ENCODE measurements at places on chromosomes 16 and 17.

GRCh38 chr17:46741122-46741730 lies 77.3 kb downstream of the WNT3 start:
- DNase-seq, result no peak

GRCh38 chr16:84124257-84125073 lies 7.7 kb upstream of the MBTPS1 start:
- DNase-seq, result no peak

DNA sequence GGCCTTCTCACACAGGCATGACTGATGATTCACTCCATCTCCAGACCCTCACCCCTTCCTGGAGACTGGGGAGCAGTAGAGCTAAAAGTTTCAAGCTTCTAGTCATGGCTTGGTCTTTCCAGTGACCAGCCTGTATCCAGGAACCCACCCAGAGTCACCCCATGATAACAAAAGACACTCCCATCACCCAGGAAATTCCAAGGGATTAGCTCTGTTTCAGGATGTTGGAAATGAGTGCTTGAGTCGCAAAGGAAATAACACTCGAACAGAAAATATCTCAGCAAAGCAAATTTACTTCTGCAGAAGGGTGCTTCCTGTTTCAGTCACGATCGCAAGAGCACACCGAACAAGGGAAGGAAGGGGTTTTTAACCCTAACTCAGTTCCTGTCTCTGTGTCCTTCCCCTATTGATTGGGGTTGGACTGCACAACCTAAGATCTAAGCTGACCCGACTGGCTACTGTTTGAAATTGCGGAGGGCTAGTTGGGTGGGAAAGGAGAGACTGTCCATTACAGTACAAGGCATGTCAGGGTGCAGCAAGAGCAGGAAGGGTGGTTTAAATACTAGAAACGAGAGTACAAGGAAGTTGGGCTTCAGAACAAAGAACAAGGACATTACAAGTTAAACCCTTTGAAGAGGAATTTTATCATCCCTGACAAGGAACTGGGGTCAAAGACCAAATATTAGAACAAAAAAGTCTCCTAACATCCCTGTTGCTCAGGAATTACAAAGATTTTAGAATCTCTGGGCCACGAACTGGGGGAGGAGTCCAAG lies 224.4 kb upstream of the CACNG5 start:
- DNase-seq, result no peak

DNA sequence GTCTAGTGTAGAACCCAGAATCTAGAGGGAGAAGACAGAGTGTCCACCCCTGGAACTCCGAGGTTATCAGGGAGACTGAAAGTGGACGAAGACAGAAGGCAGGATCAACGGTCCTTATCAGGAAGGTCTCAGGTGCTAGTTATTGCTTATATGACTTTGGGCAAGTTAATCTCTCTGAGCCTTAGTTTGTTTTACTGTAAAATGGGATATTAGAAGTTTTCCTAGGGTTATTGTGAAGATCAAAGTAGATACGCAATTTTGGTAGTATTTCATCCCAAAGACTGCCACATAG lies 1.2 kb downstream of the RNF167 start:
- DNase-seq, result no peak

- DNase-seq, result no peak
Measured at GRCh38 chr17:16922386-16923096, 49.4 kb downstream of the TNFRSF13B start.

DNA sequence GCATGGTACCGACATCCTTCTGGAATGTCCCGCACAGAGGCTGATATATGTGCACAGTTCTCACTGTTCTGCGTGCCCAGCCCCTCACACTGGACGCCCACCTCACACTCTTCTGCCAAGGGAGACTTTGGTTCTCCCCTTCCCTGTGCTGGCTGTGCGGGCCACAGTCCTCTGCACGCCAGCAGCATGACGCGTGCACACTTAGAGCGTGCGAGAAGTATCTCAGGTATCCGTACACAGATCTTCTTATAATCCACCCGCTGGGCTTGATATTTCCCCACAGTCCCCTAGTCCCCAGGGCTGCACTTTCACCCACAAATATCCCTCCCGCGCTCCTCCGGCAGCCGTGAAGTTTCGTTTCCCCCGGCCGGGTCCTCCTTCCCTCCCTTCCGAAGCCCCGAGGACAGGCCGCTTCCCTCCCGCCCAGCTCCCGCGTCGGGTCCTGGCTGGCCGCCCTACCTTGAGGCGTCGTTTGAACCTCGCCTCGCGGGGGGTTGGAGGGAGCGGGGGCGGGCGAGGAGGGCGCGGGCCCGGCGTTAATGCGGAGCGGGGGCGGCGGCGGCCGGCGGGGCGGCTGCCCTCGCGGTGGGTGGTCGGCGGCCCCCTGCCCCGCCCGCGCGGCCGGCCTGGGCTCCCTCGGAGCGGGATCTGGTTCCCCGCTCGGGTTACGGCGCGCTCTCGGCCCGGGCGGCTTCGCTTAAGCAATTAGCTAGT lies 5.0 kb upstream of the FOXF1 start:
- no peak for DNase-seq

GRCh38 chr17:26775219-26775822 lies 518.6 kb upstream of the WSB1 start:
- DNase-seq, result no peak

DNA sequence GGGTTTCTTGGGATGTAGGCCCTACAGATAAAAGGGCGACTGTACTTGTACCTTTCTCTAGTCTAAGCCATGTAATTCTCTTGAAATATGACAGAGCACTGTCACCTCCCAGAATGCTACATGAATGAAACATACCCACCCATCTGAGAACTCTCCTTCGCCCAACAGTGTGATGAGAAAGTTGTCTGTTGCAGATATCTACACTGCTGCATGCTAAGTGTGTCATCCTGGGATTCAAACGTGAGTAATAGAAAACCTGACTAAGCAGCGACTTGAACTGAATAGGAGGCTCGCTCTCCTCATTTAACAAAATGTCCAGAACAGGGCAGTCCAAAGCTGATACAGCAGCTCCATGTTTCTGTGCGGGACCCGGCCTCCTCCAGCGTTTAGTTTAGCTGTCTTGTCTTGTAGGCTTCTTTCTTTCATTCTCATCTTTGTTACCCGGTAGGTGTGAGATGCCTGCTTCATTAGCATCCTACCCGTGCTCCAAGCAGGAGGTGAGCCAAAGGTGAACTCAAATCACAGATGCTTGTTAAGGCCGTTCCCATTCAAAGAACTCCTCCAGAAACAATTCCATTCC lies 211.9 kb downstream of the PRKCA start:
- DNase-seq, result no peak

DNA sequence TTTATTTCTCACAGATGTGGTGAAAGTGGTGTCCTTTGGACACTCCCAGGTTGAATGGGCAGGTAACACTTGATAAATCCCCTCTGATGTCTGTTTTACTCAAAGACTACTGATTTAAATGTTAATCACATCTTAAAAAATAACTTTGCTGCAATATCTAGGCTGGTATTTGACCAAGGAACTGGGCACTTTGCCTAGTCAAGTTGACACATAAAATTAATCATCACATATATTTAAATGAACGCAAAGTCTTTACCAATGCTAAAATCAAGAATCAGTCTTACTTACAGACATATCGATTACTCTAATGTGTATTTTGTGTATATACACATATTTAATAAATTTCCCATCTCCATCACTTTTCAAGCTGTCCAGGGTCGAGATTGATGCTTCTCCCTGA lies 7.0 kb downstream of the MT2A start:
- peak; percentile 38 for DNase-seq

- no peak for DNase-seq
Measured at GRCh38 chr16:75087375-75087979, 29.1 kb downstream of the LDHD start.

- DNase-seq, result peak; percentile 64
Measured at GRCh38 chr16:4859900-4860255, 12.6 kb downstream of the UBN1 start.

- no peak for DNase-seq
Measured at GRCh38 chr16:88856122-88856827, 472 bp downstream of the GALNS start.

DNA sequence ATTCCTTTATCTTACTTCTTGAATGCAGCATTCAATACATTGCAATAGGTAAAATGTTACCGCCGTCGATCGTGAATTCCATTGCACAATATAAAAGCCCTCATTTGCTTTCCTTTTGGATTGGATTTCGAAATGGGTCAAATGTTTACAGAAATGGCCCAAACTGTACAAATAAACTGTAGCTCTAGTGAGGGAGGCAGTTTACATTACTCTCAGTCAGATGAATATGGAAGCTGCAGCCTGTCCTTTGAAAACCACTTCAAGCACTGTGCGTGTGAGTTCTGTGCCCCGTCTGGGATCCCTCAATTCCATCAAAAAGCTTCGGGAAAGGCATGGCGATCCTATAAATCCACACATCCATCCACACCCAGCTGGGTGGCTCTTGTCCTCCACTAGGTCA lies 258.6 kb upstream of the FOXF1 start:
- DNase-seq, result no peak

DNA sequence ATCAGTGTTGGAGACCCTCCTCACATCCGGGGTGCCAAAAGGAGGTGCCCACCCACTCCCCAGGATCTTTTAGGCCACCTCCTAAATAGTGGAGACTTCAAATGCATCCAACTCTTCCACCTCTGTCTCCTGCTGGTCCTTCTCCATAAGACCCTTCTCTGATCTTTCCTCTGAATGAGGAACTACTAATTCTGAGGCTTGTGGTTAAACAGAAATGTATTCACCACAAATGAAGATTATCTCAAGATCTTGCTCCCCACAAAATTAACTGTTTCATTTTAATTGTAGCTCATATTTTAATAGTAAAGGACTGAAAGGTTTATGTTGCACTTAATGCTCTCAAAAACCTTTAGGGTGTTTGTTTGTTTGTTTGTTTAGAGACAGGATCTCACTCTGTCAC lies 34.1 kb downstream of the TLE7 start:
- no peak for DNase-seq

DNA sequence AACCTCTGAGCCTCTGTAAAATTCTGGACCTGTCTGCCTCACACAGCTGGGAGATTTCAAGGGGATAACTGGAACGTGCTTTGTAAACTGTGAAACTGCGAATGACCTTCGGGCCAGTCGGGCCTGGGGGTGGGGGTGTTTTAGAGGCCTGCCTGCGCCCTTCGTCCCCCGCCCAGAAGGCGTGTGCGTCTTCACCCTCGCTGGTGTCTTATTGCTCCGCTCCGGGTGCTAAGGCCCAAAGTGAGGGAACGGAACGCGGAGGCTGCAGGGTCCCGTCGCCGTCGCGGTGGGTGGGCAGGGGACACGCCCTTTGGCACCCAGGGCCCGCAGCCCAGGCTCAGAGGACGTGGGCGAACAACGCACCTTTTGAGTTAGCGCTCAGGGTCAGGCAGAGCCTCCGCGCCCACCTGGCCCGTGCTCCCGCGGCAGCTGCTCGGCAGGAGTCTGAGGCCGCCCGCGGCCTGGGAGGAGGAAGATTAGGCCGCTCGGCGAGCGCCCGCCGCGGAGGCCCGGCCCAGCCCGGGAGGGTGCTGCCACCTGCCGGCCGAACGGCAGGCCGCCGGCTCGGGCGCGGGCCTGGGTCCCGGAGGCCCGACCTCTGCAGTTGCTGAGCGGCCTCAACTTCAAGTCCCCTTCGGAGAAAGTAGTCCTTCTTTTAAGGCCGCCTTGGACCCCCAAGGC lies 29.7 kb downstream of the DCAKD start:
- DNase-seq, result peak; percentile 87

DNA sequence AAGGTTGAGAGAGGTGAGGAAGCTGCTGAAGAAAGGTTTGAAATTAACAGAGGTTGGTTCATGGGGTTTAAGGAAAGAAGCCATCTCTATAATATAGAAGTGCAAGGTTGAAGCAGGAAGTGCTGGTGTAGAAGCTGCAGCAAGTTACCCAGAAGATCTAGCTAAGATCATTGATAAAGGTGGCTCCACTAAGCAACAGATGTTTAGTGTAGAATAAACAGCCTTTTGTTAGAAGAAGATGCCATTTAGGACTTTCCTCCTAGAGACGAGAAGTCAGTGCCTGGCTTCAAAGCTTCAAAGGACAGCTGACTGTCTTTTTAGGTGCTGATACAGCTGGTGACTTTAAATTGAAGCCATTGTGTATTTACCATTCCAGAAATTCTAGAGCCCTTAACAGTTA lies 29.3 kb downstream of the GOSR1 start:
- no peak for DNase-seq

DNA sequence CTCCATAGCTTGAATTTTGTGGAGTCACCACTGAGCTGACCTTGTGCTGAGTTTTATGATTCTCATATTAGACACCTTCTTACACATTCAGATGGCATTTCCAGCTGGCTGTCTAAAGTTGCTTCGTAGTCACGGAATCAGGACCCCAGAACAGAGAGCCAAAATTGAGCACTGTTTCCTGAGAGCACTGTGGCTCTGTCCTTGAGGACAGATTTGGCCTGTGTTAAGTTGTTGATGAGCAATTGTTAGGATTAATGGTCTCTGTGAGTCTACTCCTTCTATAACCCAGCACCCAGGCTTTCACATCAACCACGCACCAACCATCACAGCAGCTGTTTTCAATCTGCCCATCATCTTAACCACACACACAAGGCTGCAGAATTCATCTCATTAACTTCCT lies 277.5 kb upstream of the HSBP1 start:
- DNase-seq, result no peak

DNA sequence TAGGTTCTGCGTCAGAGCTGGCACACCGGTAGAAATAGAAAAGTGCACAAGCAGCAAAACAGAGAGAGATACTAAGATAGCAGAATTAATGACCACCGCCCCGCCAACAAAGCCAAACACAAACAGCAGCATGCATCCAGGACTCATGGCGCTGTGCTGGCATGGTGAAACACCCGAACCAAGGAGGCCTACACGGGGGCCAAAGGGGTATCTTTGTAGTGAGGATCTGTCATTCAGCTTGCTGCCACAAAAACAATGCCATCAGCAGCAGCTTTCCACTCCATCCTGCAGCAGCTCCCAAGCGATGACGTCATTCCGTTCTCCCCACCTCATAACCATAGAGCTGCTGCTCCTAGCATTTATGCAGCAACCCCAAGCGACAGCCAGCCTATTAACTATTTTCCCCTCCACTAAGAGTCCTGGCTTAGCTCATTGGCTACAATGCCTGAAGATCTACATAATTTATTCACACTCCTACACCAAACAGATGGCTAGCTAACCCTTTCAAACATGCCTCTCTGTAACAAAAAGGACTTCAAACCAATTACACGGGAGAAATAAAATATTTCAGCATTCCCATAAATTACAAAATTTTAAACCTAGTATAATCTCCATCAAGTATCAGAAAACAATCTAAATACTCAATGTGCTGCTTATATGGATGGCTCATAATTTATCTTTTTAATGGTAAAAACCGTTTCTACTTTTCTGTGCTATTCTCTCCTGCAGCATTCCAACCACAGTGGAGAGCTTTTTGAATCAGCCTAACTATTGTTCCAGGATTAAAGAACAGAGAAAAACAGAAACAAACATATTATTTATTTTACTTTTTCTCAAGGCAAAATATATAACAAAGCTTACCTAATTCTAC lies 73.9 kb downstream of the SPAG9 start:
- DNase-seq, result peak; percentile 98

DNA sequence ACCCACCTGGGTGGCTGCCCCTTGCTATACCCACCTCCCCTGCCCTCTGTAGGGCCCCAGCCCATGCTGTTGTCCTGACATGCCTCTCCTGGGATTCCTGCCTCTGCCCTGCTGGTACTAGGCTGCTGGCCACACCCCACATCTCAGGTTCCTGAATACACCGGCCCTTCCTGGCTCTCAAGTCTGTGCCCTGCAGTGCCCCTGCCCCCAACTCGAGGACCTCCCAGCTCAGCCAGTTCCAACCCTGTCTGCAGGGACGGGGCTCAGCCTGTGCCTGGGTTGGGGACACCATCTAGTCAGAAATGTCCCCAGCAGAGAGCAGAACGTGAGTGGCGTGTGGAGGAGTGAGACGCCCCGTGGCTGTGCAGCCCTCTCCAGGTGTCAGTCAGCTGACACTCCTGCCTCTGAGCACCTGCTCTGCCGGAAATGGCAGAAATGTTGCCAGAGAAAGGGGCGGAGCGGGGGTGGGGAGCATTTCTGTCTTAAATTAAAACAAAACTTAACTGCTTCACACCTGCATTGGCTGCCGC lies 28.7 kb downstream of the ACSF3 start:
- DNase-seq, result no peak
